ENCODE measurements at places on chromosomes 1 and 21.

DNA sequence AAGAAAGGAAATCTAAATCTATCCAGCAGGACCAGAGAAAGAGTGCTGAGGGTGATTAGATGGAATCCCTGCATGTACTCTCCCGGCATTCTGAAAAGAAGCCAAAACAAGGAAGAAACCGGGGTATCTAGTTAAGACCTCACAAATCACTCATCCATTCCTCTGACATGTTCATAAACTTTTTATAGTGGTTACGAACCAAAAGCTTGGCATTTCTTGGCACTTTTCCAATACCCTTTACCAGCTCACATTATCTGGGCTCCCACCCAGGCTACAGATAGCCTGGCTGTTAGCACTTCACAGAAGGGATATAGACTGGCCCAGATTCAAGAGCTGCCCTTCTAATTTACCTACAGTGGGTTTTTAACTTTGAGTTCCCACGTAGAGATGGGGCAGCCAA, 1.8 kb upstream of the C1orf74 start:
- no peak for DNase-seq

DNA sequence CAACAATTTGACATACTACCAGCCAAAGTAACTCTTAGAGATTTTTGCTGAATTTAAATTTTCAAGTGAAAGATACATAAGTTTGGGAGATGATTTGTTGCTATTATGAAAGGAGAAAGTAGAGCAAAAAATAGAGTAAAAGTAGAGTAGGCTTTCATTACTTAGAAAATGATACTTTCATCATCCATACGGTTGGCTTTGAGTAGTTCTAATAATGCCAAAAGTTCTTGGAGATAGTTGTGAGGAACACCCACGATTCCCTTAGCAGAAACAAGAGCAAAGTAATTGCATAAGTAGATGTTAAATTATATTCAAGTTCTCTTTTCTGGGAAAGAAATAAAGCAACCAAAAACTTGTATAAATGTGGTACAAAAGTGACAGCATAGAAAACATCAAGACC, 95.0 kb upstream of the VAV3 start:
- DNase-seq = no peak

- DNase-seq = no peak
Measured at GRCh38 chr1:244196571-244197285, 145.6 kb downstream of the ZBTB18 start.

DNA sequence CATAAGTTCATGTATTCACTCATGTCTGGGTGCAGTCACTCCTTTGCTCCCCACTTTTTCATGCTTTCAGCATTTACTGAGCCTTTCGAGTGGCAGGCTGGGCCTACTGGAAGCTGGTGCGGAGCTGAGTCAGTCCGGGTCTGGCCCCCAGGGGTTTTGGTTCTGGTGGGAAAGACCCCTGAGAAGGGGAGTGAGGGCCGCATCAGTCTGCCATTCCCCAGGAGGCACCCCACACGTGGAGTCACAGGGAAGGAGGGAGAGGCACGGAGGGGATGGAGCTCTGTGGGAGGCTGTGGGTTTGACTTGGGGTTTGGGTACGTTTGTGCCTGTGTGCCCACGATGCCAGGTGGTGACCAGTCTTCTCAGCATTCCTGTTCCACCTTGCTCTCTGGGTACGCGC, 87.9 kb downstream of the PTPRU start:
- no peak for DNase-seq

DNA sequence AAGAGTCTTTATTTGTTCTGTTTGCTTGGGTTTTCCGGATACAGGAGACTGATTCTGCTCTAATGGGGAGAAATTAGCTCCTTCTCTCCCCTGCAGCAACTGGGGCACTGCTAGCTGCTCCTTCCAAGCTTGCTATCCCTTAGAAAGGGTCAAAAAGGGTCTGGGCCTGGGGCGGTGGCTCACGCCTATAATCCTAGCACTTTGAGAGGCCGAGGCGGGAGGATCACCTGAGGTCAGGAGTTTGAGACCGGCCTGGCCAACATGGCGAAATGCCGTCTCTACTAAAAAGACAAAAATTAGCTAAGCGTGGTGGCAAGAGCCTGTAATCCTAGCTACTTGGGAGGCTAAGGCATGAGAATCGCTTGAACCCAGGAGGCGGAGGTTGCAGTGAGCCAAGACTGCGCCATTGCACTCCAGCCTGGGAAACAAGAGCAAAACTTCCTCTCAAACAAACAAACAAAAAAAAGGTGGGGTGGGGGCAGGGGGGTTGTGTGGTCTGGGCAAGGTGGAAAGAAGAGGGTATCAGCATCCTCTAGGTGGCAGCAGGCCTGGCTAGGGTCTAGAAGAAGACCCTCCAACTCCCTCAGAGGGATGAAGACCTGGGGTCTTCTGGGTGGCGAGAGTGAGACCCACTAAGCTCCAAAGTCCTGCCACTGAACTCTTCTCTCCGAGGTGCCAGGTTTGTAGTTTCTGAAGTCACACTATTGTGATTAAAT, 15.4 kb upstream of the TBX15 start:
- no peak for DNase-seq

GRCh38 chr1:18166929-18167328, 59.3 kb downstream of the IGSF21 start:
- no peak for DNase-seq
